ENCODE measurements at places on chromosomes 5 and 9.

GRCh38 chr5:113358696-113359095, 76.1 kb downstream of the TSSK1B start:
- peaks cover 24% of the 10 kb centered on the region for H3K4me1 ChIP-seq
- no peaks in the 10 kb centered on the region for H3K36me3 ChIP-seq
- H3K4me3 ChIP-seq = no peak overlapping the region
- no peak for DNase-seq

DNA sequence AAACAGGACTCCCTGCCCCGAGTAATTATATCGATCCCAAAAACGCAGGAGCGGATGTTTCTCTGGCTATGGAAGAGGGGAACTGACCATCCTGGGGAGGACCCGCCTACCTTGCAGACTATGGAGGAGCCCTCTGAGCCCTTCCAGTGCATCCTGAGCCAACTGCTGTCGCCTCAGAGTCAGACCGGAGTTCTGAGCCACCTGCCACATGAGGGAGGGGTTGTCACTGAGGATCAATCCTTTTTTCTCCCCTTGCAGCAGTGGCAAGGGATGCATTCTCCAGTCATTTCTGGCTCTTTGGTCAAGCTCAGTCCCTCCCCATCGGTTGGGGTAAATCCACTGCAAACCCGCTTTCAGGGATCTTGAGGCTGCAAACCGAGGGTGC, 709 bp downstream of the FANCG start:
- H3K4me1 ChIP-seq = peaks cover 20% of the 10 kb centered on the region
- H3K27ac ChIP-seq = no peak overlapping the region
- H3K36me3 ChIP-seq = no peaks in the 10 kb centered on the region

- no peaks in the 10 kb centered on the region for H3K4me1 ChIP-seq
- H3K36me3 ChIP-seq = no peaks in the 10 kb centered on the region
- H3K27ac ChIP-seq = no peak overlapping the region
- no peak for DNase-seq
These were observed 306.3 kb downstream of the FER start for GRCh38 chr5:109053995-109054417.

GRCh38 chr9:109796078-109796477, 16.1 kb downstream of the PALM2AKAP2 start:
- no peaks in the 10 kb centered on the region for H3K36me3 ChIP-seq
- H3K27me3 ChIP-seq = no peaks in the 10 kb centered on the region
- no peak for DNase-seq
- H3K27ac ChIP-seq = no peak overlapping the region
- H3K4me1 ChIP-seq = no peaks in the 10 kb centered on the region
- no peak overlapping the region for H3K4me3 ChIP-seq

DNA sequence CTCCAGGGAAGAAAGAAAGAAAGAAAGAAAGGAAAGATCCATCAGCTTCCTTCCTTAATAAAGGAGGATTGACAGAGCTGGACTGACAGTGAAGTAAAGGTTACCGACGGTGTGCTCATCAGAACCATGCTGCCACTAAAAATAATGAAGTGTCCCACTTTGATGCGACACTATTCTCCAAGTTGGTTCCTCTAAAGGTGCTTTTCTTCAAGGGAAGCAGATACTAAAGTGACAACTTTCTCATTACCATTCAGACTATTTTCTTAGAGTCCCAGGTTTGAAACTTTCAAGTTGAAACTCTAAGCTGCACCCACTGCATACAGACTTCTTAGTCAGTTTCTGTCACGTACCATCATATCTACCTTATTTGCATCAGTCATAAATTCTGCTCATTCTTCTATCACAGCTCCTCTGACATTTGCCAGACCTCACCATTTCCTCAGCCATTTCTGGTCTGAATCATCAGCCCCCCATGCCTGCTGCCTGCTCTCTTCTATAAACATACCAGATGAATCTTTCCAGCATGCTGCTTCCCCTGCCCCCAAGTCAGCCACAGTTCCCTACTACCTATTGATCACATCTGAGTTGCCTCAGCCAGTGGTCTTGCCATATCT, 177.6 kb downstream of the DEPDC1B start:
- no peaks in the 10 kb centered on the region for H3K36me3 ChIP-seq
- no peak overlapping the region for H3K27ac ChIP-seq
- H3K4me1 ChIP-seq = peaks cover 14% of the 10 kb centered on the region
- DNase-seq = no peak

All from body of pancreas (tissue), 4 donors.